Renal cortical epithelial cell (primary cell): ENCODE measurements at places on chromosomes 12 and 14. TPM values are rescaled to one million over a fixed set of nuclear protein-coding genes. Genes with fewer than 3 reads are reported as not detected.

GRCh38 chr12:115973968-115974724 lies 303.3 kb downstream of the MED13L start:
- DNase-seq = no peak

DNA sequence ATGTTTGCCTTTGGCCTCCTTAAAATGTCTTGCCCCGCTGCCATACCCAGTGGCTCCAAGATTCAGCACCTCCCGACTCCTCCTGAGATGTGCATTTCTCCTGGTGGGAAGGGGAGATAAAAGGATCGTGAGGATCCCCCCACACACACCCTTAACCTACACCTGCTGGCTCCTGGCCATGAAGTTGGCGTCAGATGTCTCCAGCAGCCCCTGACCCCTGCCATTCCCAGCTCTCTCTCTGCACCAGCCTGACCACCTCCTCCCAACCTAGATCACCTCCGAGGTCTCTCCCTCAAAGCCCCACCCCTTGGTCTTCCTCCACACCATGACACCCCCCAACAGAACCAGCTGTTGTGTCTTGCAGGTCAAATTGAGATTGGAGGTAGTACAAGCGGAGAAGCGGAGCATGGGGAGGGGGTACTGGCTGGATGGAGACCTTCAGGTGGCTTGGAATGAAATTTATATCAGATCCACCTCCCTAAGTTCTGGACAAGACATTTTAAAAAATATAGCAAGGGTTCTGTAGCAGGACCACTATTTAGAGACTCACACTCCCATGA lies 151.1 kb upstream of the FKBP4 start:
- no peak for DNase-seq

GRCh38 chr12:93784339-93785086 lies 107.3 kb downstream of the CRADD start:
- DNase-seq = peak; percentile 69

DNA sequence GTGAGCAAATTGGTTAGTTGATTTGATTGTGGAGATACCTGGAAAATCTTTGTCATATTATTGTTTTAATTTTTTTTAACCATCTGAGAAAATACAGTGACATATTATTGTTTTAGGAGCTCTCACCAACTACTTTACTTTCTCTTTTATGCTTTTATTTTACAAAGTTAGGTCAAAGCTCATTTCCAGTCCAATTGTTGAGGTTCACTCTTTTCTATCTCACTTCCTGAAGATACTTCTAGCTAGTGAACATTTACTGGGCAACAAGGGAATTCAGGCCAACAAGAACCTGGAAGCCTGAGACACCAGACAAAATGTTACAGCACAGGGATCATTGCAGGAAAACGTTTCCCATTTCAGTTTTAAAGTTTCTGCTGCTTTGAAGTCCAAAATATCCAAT lies 3.9 kb downstream of the TMEM30B start:
- DNase-seq = no peak

- no peak for DNase-seq
Measured at GRCh38 chr14:104113631-104114420, 24.6 kb upstream of the KIF26A start.

DNA sequence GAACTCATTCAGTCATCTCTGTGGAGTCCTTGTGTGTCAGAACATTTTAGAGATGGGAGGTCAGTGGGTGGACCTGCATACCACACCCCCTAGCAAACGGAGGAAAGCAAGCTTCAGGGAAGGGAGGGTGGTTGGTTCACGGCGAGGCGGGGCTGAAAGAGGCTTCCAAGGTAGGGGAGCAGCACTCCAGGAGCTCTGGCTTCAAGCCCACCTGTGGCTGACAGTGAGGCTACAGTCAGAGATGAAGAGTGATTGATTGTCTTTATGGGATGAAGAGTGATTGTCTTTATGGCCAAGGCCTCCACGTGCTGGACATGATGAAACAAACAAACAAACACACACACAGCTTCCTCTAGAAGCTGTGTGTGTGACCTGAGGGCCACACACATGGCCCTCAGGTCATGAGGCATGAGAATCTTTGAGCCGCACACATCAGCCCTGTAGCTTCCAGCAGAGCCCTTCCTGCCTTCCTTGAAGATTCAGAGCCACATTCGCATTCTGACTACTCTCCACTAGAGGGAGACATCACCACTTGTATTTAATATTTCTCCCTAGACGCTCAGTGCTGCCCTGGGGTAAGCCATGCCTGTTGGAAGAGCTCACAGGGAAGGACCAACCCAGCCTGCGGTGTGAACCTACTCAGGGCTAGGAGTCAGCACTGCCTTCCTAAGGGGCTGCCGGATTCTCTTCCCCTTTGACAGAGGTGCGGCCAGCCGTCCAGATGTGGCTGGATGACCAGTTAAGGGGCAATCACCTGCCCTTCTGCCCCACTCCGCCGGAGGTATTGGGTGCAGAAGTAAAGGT lies 54.4 kb upstream of the KCNA1 start:
- DNase-seq = peak; percentile 71

- DNase-seq = no peak
Measured at GRCh38 chr14:103705118-103705503, 10.1 kb downstream of the XRCC3 start.

DNA sequence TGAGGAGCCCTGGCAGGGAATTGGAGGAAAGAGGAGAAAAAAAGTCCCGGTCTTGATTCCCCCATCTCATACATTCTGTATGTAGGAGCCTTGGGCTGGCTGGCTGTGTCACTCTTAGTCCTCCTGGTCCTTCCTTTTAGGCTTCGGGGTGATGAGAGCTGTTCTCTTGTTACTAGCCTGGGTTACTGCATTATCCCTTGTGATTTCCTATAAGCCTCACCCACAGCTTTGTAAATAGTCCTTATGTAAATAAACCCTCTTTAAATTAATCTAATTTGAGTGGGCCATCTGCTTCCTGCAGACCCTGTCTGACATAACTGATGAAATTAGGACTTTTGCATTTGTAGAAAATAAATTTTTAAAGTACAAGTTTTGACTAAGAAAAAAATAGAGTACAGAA lies 19.2 kb downstream of the DNM1L start:
- no peak for DNase-seq

GRCh38 chr12:12902036-12902435 lies 10.7 kb downstream of the GPRC5A start:
- DNase-seq = peak; percentile 70

GRCh38 chr14:77083082-77083481 lies 15.0 kb upstream of the CIPC start:
- DNase-seq = no peak

DNA sequence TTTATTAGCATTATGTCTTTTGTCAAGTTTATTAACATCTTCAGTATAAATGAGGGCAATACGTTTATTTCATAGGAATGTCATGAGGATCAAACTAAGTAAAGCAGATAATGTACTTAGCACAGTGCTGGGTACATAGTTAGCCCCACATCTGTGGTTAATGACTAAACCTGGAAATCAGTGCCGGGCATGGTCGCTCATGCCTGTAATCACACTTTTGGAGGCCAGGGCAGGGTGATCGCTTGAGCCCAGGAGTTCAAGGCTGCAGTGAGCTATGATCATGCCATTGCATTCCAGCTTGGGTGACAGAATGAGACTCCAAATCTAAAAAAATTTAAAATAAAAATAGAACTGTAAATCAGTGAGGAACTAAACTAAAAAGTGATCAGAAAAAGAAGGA lies 44.8 kb upstream of the GUCY2C start:
- DNase-seq = peak; percentile 39

- DNase-seq = no peak
Measured at GRCh38 chr12:14958361-14959125, 2.9 kb downstream of the ARHGDIB start.

DNA sequence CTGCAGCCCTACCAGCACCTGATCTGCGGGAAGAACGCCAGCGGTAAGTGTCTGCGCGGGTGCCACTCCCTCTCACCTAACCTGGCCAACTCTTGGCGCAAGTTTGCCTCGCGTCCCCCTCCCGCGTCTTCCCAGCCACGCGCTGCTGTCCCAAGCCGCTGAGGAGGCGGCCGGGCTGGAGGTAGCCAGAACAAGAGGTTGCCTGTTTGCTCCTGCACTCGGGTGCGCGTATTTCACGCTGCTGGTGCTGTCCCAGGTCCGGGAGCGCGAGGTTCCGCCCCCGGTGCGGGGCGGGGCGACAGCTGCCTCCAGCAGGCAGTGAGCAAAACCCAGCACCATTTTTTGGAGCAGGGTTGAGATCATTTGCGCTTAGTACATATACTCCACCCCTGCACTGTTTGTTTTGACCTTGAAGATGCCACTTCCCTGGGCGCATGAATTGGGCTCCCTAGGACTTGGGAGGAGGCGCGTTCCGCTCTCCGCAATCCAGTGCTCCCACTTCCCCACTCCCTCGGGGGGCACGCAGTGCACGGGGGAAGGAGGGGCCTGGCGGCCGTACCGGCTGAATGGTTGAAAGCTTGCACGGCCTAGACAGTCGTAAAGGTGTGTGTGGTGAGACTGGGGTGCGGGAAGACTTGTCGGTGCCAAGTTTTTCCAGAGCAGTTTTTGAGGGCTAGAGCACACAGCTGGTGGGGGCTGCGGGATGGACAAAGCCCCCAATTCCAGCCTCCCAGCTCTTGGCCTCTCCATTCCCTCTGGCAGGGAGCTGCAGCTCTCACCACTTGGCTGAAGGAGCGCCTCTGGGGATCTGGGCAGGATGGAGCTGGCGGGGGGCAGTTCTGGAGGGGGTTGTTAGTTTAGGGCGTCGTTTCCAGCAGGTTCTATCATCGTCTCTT lies 226.9 kb upstream of the CRY1 start:
- DNase-seq = peak; percentile 58

GRCh38 chr14:102610968-102611811 lies 18.7 kb downstream of the RCOR1 start:
- DNase-seq = no peak

GRCh38 chr14:103960457-103961055 lies 18.2 kb upstream of the RD3L start:
- no peak for DNase-seq

GRCh38 chr14:88030079-88030478 lies 25.1 kb downstream of the GPR65 start:
- DNase-seq = no peak

DNA sequence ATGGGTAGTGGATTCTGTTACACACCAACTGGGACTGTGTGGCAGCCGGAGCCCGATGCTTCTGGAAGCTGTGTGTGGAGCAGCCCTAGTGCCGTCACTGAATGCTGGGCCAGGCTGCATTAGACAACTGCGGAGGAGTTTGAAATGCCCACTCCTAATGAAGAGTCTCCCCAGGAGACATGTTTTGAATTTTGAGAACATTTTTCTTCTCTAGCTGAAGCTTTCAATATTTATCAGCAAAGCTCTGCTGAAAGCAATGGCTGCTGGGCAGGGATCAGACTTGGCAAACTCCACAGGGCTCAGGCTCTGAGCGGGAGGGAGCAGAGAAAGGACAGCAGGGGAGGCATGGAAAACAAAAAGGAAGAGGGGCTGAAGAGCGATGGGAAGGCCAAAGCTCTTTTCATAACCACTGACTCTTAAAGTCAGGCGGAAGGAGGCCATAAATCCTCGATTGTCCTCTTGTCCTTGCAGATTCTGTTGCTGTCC lies 189.1 kb downstream of the MON2 start:
- no peak for DNase-seq

DNA sequence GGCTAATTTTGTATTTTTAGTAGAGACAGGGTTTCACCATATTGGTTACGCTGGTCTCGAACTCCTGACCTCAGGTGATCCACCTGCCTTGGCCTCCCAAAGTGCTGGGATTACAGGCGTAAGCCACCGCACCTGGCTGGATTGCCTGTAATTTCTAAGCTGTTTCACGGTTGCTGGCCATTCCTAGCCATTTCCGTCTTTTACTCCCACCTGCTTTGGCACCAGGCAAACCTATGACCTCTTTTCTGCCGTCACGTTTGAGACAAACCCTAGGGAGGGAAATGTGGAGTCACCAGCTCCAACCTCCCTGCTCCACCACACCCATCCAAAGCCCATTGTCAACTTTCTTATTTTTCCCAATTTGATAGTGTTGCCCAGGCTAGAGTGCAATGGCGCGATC lies 1.2 kb downstream of the GPR132 start:
- no peak for DNase-seq

DNA sequence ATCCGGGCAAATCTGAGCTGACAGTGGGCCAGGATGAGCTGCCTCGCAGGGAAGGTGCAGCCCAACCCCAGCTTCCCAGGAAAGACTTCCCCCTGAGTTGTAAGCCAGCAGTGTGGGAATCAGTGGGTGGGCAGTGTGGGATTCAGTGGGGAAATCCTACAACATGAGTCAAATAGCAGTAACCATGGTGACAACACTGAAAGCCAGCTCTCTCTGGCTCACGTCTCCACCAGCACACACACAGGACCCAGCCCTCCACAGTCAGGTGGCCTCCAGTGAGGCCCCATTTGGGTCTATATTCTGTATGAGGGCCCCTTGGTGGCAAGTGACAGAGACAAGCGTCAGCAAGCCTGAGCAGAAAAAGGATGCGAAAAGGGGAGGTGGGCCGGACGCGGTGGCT lies 6.0 kb upstream of the LGALS3 start:
- DNase-seq = peak; percentile 96

DNA sequence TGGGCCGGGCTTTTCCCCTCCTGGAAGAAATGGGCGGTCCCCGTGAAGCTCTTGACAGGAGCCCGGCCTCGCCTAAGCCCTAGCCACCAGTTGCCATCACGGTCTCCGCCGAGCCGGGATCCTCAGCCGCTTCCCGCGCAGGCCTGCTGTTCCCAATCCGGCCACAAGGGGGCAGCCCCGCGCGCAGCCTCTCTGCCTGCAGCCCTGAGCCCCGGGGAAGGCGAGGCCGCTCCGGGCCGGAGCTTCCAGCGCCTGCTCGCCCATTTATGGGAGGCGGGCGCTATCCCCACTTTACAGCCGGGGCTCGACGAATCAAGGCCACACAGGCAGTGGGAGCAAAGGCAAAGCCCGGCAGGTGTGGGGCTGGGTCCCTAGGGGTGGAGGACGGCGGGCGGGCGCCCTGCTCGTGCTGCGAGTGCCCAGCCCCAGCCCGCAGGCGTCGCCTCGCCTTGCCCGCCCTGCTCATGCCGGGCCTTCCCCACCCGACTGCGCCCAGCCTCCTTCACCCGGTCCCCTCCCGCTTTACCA lies 61.5 kb downstream of the LGMN start:
- peak; percentile 6 for DNase-seq

OR4Q2 gene
- not detected in 2 replicates for total RNA-seq

SSPN gene
- 8.5 and 12.8 TPM in 2 replicates for total RNA-seq

IL26 gene
- total RNA-seq = not detected in 2 replicates

OAS2 gene
- 0.30 and 3.8 TPM in 2 replicates for total RNA-seq

IRF9 gene
- 78.3 and 87.7 TPM in 2 replicates for total RNA-seq

SDR9C7 gene
- total RNA-seq = not detected in 2 replicates

CCNB1IP1 gene
- total RNA-seq = 40.1 and 60.3 TPM in 2 replicates

SOX5 gene
- total RNA-seq = 1.0 TPM in 1 of 2 replicates, not detected in the other

TMEM132D gene
- under 0.01 and 0.05 TPM in 2 replicates for total RNA-seq

OR4N5 gene
- total RNA-seq = not detected in 2 replicates

LALBA gene
- total RNA-seq = not detected in 2 replicates

PAWR gene
- 68.9 and 122 TPM in 2 replicates for total RNA-seq

PPP1CC gene
- total RNA-seq = 74.5 and 83.7 TPM in 2 replicates

TMEM229B gene
- total RNA-seq = 0.69 and 3.9 TPM in 2 replicates

CHURC1 gene
- total RNA-seq = 61.6 and 72.8 TPM in 2 replicates
